ENCODE measurements at places on chromosomes 7 and 10.

- DNase-seq = no peak
These were observed 19.9 kb downstream of the CALD1 start for GRCh38 chr7:134799377-134799776.

GRCh38 chr7:102313997-102314780 lies 27.5 kb downstream of the SH2B2 start:
- no peak for DNase-seq

- DNase-seq = no peak
These were observed 84.6 kb upstream of the FAM3C start for GRCh38 chr7:121480566-121481335.

DNA sequence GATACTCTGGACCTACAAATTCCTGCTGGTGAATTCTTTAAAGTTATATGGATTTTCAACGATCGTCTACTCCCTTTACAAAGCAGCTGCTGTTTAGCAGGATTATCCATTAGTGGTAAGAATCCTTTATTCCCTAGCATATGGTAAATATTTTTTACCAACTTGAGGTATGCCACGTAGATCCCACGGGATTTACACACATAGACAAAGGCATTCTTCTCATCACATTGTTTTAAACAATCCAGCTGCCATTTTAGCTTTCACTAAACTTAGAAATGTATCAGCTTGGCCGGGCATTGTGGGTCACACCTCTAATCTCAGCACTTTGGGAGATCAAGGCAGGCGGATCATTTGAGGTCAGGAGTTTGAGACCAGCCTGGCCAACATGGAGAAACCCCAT lies 148.0 kb upstream of the SH2B2 start:
- DNase-seq = no peak

- no peak for DNase-seq
These were observed 44.9 kb downstream of the PNLIPRP2 start for GRCh38 chr10:116665541-116666125.

DNA sequence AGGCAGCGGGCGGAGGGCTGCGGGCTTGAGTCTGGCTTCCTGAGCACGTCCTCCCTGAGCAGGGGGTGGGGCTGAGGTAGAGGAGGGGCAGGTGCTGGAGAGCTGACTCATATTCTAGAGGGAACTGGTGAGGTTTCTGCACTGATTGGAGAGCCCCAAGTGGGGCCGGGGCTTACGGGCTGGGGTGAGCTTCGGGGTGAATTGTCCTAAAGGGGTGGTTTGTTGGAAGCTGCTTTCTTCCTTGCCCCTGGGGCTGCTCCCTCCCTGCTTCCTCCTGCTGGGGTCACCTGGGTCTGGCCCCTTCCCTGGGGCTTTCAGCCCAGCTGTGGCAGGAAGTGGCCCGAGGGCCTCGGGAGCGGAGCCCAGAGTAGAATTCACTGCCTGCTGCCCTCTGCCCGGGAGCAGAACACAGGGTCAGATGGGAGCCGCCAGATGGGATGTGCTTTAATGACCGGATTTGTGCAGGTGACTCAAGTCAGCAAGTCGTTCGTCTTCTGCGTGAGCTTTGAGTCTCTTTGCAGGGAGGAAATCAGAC lies 48.6 kb downstream of the FAM20C start:
- no peak for DNase-seq

DNA sequence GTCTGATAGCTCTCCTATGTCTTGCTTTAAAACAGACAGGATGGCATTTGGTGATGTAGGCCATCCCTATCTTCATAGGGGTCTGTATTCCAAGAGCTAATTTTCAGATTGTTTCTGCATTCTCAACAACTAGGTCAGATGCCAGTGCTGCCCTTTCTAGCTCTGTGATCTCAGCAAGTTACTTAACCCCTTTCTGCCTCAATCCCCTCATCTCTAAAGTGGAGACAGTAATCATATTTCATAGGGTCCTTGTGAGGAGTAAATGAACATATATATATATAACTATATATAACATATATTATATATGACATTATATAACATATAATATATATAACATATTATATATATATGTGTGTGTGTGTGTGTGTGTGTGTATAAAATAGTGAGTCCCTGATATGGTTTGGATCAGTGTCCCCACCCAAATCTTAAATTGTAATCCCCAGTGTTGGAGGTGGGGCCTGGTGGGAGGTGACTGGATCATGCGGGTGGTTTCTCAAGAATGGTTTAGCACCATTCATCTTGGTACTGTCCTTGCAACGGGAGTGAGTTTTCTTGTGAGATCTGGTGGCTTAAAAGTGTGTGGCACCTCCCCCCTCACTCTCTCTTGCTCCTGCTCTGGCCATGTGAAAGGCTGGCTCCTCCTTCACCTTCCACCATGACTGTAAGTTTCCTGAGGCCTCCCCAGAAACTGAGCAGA lies 45.2 kb downstream of the HIPK2 start:
- no peak for DNase-seq

DNA sequence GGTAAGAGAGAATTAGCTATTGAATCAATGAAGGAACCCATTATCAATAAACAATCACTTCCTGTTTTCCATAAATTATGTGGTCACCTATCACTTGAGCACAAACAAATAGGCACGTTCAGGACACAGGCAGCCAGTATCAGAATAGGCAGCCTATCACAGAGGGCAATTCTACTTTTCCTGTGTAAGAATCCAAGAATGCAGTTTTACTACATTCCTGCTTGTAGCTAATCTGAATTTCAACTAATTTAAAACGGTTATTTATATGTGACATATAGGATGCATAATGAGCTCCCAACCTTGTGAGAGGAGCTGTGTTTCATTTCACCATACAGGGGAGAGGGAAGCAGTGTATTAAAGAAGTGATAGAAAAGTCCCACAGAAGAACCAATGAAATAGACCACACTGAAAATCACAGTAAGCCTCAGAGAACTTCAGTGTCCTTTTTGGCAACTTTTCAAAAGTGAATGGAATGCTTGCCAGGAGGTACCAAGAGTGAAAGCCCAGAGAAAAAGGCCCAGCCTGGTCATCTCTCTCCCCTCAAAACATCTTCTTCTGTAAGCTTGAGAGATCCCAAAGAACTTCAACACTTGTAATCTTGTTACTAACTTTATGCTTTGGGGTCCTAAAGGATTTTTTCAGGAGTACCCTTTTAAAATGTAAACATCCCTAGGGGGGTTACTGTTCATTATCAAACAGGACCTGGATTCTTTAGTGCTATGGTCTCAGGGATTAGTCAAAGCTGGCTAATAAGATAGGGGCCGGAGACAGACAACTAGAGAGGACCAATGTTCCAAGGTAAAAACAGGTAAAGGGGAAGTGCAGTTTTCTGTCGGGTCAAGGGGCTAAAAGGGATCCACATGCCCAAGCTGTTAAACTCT lies 1.3 kb downstream of the IMMP2L start:
- peak; percentile 15 for DNase-seq

- DNase-seq = no peak
These were observed 124.0 kb upstream of the PTPN20 start for GRCh38 chr10:46787321-46787615.
